ENCODE measurements at places on chromosomes 11 and 22.

- DNase-seq, result no peak
Observed at GRCh38 chr22:35811670-35812069, 94.0 kb downstream of the APOL5 start.

DNA sequence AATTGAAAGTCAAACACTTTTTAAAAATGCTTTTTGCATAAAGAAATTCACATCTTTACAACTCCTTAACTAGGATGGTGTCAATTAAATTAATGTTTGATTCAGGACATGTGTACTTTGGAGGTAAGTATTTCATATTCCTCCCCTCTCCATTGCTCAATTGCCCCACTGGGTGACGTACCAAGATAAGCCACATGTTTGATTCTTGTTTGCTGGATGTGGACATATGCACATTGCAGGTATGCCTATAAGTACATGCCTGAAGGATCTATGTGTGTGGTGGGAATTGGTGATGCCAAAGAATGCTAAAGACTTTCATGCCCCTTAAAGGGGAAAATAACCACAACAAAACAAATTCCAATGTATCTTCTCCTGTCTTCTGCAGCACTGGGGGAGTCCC lies 5.8 kb downstream of the CD44 start:
- DNase-seq, result no peak

GRCh38 chr11:132448334-132448995 lies 1078.0 kb downstream of the NTM start:
- no peak for DNase-seq

- DNase-seq, result no peak
Observed at GRCh38 chr11:116461789-116462188, 311.0 kb downstream of the BUD13 start.

- no peak for DNase-seq
Observed at GRCh38 chr11:66131937-66132632, 62.0 kb downstream of the PACS1 start.

DNA sequence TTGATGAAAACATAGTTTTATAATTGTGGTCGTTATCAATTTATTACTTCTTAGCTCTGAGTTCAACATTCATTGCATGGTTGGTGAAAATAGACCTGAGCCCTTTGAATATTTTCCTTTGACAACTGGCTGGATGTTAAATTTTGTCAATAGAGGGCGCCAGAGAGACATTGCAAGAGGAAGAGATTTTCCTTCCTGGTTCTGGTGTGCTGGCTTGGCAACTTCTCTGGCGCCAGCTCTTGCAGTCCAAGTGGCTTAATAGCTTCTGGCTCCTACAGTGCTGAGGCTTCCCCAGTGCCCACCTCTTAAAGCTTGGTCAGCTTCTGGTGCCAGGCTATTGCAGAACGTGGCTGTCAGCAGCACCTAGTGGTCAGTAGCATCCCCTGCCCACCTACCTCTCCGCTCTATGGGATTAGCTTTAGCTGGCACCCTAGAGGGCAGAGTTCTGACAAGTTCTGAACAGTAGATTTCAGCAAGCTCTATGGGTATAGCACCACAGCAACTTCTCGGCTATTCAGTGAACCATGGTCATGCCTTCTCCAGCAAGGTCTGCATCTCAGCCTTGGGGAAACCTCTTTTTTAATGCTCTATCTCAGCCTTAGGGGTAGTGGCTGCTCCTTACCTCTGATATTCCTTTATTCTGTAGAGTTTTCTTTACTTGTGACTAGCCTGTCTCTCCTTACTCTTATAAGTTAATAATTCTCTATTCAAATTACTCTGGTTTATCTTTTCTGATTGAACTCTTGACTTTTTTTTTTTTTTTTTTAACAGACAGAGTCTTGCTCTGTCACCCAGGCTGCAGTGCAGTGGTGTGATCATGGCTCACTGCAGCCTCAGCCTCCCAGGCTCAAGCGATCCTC lies 59.4 kb downstream of the ACER3 start:
- DNase-seq, result no peak

- no peak for DNase-seq
Observed at GRCh38 chr11:7031471-7031871, 11.2 kb downstream of the NLRP14 start.

DNA sequence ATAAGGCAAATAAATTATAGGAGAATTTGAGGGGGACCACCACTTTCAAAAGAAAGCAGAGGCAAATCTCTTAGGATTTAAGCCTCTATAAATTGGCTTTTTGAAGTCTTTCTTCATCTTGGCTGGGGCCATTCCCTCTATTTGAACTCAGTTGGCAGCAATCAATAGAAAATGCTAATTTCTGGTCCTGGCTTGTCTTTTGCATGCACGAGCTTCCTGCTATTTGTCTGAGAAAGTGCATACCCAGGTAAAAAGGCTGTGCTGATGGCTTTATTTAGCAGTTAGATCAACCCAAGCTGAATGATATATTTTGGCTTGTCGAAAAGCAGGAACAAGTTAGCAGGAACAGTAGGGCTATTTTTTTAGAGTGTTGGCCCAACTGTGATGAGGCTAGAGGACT lies 64.1 kb upstream of the GRAMD1B start:
- DNase-seq, result no peak

DNA sequence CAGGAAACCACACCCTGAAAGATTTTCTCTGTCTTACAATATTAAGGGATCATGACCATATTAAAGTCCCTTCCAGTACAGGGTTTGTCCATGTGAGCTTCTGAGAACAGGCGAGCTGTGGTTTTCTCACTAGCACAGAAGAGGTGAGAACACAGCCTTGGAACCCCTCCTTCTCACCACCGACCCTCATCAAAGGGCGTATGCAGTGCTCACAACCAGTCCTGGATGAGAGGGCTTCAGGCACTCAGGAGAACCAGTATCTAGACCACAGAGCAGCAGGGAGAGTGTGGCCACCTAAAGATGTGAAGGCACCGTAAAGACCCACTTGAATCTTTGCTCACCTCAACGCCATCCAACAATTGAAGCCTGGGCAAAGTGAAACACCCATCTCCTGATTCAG lies 397.0 kb downstream of the ETS1 start:
- no peak for DNase-seq

- DNase-seq, result no peak
Observed at GRCh38 chr22:17871726-17872458, 97.6 kb upstream of the BID start.

DNA sequence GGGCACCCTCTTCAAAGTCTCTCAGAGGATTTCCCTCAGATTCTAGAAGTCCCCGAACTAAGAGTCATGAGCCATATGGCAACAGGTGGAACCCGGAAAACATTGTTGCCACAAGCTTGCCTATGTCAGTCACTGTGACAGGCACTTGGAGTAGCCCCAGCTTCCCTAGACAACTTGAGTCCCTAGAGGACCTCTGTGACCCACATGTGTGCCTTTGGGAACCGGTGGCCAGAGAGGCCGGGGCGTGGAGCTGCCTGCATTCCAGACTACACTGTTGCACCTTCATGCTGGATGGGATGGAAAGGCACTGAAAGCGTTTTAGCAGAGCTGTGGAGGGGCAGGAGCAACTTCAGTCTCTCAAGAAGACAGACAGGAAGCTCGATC lies 12.1 kb downstream of the SLC37A2 start:
- DNase-seq, result no peak

DNA sequence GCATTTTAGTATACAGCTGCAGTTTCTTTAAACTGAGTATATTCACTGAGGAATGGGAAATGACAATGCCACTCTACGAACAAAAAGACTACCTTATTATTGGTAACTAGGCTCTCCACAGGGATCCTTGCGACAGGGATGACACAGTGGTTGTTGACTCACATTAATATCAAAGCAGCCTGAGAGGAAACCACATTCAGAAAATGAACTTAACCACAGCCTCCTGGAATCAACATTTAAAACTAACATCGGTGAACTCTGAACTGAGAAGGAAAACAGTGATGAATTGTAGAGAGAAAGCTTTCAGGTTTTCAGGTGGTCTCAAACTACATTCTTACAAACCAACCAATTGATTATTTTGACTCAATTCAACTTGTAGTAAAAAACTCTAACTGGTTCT lies 90.3 kb upstream of the MTMR2 start:
- no peak for DNase-seq

DNA sequence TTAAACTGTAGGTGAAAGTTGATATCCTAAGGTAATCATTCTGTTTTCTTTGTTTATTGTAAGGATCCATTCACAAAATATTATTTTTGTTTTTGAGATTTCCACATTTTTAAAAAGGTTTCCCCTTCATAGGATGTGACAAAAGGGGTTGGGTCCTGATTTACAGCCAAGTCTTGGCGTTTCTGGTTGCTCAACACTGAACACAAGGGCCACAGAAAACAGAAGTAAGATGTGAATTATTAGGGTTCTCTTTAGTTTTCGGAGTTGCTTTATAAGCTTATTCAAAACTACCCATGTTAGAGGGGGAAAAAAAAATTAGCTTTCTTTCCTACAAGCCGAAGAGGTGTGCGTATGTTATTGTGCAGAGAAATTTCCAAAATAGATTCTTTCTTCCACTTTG lies 30.0 kb upstream of the FLI1 start:
- DNase-seq, result no peak
